ENCODE measurements at places on chromosomes 16 and 17.

GRCh38 chr16:10824111-10824893 lies 5.7 kb upstream of the TVP23A start:
- no peak for DNase-seq

DNA sequence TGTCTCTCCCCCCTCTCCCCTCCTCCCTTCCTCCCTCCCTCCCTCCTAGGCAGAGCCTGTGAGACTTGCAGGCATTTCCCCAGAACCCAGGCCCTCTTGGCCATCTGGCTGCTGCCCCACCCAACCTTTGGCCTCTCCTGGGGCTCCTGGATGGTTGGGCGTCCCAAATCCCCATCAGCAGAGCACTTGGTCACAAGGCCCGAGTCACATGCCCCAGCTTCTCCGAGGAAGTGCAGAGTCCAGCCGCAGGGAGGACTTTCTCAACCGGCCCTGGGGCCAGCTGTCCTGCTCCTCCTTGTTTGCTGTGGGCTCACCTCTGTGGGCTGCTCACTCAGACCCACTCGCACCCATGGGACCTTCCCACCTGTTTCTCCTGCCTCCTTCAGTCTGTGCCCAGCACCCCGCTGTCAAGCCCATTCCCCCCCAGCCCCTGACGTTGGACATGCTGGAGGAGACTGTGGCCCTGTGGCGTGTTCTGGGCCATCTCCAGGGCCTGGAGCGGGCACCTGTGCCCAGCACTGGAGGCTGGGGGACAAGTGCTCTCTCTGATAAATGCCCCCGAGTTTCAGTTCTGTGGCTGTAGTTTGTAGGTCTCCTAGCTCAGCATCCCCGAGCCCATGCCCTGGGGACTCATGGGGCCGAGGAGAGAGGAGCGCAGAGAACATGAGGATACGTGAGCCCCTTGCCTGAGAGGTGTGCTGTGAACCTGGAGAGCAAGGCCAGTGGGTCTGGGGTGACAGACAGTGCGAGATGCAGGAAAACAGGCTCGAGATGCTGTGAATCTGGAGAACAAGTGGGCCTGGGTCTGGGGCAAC lies 42.3 kb upstream of the ZNF750 start:
- no peak for DNase-seq

GRCh38 chr17:871751-872519 lies 89.8 kb downstream of the MRM3 start:
- no peak for DNase-seq

DNA sequence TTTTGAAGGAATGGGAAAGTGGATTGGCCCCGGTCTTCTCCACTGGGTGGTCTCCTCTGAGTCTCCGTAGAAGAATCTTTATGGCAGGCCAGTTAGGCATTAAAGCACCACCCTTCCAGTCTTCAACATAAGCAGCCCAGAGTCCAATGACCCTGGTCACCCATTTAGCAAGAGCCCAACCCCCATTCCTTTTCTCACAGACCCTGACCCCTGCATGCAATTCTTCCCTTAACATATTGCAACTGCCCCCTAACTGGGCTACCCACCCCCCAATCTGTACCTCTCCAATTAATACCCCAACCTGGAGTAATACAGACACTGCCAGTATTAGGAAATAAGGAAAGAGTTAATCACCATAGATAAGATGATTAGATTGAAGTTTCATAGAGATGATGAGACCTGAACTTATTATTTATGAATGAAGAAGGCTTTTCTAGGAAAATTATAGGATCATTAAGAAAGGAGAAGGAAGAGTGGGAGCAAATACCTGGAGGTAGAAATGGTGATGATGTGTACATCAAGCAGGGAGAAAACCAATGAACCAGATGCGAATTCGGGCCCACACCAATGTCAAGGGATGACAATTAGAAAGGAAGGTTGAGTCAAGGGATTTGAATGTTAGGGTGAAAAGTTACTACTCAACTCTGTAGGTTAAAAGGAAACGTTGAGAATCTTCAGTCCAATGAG lies 2.4 kb downstream of the CCL2 start:
- no peak for DNase-seq

DNA sequence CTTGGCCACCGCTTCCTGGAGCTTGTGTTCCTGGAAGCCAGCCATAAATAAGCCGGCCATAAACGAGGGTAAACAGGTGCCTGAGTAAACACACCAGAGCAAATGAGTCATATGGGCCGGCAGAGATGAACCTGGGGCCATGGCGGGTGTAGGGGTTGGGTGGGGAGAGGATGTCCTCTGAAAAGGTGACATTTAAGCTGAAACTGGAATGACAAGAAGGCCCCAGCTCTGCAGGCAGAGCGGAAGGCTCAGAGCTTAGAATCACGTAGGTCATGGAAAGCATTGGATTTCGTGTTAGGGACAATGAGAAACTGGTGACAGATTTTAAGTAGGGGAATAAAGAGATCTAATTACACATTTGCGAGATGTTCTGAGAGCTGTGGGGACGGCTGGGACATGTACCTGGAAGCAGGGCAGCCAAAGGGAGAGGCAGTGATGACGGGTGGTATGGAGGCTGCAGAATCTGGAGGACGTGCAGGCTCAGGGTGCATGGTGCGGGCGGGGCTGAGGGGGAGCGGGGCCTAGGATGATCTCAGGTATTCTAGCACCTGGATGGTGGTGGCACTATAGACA lies 8.1 kb upstream of the DNASE1 start:
- DNase-seq: no peak

GRCh38 chr16:3824121-3824795 lies 56.3 kb downstream of the CREBBP start:
- no peak for DNase-seq

DNA sequence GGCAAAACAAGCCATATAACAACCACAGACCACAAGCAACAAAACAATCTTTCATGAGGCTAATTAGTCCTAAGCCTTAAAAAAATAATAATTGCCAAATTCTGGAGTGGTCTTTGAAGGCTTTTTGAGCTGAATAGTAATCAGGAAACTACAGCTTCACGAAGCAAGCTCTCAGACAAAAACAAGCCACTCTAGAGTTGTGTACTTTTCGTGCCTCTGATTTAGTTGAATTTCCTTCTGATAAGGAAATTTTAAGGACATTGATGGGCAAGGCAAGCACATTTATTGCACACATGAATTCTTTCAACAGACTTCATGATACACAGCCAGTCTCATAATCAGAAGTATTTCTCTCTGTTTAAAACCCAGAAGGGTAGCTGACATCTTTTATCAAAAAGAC lies 130.8 kb upstream of the IRX3 start:
- DNase-seq: no peak

- DNase-seq: no peak
These were observed 17.2 kb downstream of the IQCK start for GRCh38 chr16:19735074-19735867.

DNA sequence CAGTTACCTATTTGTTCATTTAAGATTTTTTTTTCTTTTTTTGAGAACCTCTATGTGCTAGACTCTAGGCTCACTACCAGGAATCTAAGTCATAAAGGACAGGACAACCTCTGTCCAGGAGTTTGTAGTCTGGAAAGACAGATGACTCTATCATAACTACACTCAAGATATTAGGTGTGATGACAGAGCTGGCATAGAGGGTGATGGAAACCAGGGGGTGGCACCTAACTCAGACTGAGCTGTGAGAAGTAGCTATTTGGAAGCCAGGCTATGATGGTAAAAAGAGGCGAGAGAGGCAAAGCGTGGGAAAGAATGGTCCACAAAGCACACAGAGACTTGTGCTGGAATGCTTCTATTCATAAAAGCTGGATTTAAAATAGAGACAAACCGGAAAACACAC lies 372.3 kb downstream of the SEC14L1 start:
- no peak for DNase-seq

DNA sequence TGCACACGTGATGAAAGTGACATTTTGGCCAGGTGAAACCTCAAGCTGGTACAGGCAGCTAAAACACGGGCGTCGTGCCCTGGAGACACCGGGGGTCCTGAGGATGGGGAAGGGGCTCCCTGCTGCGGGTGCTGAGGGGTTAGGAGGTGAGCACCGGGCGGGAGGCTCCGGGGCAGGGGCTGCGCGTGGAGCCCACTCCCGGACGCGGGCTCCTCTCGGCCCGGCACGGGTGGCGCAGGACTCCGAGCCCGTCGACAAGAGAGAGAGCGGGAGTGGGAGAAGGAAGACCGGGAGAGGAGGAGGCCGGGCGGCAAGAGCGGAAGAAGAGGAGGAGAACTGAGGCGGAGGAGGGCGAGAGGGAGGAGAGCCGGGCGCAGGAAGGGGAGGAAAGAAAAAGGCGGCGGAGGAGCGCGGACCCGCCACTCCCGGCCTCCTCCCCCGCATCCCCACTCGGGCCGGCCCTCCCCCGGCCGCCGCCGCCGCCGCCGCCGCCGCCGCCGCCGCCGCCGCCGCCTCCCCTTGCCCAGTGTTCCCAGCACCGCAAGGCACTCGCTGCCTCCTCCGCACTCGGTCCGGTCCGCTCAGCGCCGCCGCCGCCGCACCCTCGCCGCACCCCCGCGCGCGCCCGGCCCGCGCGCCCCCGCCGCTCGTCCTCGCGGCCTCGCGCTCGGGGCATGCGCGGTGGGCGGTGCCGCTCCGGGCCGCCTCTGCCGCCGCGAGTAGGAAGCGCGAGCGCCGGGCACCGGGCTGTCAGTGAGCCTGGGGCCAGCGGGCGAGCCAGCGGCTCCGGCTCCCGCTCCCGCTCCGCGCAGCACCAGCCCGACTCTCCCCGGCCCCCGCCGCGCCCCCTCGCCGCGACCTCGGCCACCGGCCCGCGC lies at the start of gene PRKCA:
PRKCA (plus strand) TSS at position 750 of the 878 bp plus-strand sequence.
- DNase-seq: no peak

Measured in NCI-H524 treated with DMSO at 0.1 percent for 48 hours (cell line).